ENCODE measurements at places on chromosomes 16 and 17.

GRCh38 chr17:36533935-36534839 lies 481 bp downstream of the MYO19 start:
- DNase-seq = peak; percentile 85

DNA sequence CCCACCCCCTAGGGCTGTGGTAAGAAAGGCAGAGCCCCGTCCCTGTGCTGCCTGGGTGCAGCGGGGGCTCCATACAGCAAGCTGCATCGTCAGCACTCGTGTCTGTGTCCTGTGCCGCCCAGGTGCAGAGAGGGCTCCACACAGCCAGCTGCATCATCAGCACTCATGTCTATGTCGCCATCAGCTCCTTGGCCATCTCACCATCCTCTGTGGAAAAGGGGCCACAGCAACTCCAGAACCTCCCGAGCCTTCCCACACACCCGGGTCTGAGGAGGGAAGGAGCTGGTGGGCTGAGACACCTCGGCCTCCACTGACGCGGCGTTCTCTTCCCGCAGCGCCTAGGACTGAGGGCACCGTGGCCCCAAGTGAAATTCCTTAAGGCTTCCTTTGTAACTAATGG lies 72.9 kb upstream of the CHMP6 start:
- no peak for DNase-seq

GRCh38 chr17:50797135-50797810 lies 30.0 kb upstream of the ANKRD40CL start:
- DNase-seq = no peak

DNA sequence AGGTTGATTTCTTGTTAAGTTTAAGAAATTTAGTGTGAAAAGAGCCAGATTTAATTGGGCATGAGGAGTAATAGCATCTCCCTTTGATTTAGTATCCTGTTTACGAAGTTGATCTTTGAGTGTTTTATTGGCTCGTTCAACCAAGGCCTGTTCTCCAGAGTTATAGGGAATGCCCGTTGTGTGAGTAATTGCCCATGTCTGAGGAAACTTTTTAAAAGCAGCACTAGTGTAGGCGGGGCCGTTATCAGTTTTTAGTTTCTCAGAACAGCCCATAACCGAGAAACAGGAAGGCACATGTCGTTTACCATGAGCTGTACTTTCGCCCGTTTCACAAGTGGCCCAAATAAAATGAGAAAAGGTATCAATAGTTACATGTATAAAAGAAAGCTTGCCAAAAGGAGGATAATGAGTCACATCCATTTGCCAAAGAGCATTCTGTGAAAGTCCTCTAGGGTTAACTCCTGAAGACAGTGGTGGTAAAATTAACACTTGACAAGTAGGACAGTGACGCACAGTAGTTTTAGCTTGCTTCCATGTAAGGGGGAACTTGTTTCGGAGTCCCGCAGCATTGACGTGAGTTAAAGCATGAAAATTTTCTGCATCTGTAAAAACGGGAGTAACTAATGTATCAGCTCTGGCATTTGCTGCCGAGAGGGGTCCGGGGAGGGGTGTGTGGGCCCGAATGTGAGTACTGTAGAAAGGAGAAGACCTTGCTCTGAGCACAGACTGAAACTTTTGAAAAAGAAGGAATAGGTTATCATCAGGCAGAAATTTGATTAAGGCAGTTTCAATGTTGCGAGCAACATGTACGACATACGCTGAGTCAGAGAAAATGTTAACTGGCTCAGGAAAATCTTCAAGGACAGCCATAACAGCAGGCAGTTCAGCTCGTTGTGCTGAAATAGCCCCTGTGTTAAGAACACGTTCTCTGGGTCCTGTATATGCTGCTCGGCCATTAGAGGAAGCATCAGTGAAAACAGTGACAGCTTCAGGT lies 18.5 kb upstream of the KCTD5 start:
- no peak for DNase-seq

Data from ecto neural progenitor cell (in vitro differentiated cells).